ENCODE measurements at places on chromosomes 5 and 9.

DNA sequence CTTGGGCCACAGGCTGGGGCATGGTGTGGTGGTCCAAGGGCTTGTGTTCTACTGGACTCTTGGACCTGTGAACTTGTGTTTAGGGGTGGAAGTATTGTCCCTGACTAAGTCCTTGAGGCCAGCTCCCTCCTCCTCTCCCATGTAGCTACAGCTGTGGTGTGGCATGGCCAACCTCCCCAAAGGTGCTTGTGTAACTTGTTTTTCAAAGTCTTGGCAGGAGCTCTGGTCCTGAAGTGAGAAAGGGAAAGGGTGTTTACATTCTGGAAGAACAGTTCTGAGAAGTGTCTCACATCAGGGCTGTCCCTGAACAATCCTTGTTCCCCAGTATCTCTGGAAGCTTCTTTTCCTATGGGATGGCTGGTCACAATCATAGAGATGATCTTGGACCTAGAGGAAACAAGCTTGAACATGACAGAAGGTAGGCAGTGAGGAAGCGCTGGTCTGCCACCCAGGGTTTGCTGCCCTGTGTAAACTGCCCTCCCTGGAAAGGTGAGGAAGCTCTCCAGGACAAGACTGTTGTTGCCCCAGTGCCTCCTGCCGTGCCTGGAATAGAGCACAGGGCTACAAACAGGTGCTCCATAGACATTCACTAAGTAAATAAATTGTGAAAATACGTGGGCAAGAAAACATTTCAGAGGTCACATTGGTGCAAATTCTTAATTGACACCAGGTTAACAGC is 64.6 kb upstream of the KLF9 start:
- peak; percentile 48 for DNase-seq

DNA sequence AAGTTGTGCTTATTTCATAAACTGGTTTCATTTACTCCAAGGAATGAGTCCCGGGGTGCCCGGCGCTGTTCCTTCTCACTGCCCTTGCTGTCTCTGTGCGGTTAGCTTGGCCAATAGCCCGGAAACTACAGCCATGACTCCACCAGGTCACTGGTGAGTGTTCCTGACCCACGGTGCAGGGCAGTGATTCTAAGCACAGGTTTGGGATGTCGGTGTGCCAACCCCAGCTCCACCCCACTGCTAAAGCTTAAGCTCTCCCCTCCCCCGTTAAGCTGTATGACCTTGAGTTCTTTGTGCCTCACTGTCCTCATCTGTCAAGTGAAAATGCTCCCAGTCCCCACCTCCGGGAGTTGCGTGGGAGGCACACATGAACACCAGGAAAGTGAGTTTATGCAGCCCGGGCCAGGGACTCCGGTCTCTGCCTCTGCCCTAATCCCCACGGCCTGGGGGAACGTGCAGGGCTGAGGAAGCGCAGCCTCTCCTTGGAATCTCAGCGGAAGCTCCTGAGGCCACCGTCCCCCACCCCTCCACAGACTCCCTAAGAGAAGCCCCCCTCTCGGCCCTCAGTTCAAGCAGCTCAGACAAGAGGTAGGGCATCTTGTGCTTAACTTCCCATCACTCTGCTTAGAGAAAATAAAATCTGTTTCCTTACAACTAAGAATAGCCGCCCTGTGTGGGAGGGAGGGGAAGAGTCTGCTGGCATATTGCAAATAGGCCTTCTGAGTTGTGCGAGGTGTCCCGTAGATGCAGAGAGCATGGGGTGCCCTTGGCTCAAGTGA is 92.0 kb upstream of the RAI14 start:
- no peak for DNase-seq

- DNase-seq, result peak; percentile 25
Measured at GRCh38 chr5:90802474-90803317, 244.1 kb downstream of the ADGRV1 start.

- DNase-seq, result no peak
Measured at GRCh38 chr9:108158236-108158995, 668.8 kb upstream of the KLF4 start.

GRCh38 chr5:14342306-14342705 is 199.2 kb downstream of the TRIO start:
- DNase-seq, result peak; percentile 55

GRCh38 chr5:111776913-111777781 is 20.2 kb upstream of the NREP start:
- no peak for DNase-seq

DNA sequence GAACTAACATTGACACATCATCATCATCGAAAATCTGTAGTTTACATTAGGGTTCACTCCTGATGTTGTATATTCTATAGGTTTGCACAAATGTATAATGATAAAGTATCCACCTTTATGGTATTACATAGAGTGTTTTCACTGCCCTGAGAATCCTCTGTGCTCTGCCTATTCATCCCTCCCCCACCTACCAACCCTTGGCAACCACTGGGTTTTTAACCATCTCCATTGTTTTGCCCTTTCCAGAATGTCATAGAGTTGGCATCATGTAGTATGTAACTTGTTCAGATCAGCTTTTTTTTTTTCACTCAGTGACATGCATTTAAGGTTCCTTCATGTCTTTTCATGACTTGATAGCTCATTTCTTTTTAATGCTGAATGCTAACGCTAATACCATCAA is 106.0 kb downstream of the ARHGEF28 start:
- DNase-seq, result no peak

- DNase-seq, result no peak
Measured at GRCh38 chr5:90947667-90948066, 389.1 kb downstream of the ADGRV1 start.

- DNase-seq, result no peak
Measured at GRCh38 chr9:113901221-113901688, 25.1 kb downstream of the ZNF618 start.

- no peak for DNase-seq
Measured at GRCh38 chr5:67221487-67222242, 25.1 kb upstream of the CD180 start.

DNA sequence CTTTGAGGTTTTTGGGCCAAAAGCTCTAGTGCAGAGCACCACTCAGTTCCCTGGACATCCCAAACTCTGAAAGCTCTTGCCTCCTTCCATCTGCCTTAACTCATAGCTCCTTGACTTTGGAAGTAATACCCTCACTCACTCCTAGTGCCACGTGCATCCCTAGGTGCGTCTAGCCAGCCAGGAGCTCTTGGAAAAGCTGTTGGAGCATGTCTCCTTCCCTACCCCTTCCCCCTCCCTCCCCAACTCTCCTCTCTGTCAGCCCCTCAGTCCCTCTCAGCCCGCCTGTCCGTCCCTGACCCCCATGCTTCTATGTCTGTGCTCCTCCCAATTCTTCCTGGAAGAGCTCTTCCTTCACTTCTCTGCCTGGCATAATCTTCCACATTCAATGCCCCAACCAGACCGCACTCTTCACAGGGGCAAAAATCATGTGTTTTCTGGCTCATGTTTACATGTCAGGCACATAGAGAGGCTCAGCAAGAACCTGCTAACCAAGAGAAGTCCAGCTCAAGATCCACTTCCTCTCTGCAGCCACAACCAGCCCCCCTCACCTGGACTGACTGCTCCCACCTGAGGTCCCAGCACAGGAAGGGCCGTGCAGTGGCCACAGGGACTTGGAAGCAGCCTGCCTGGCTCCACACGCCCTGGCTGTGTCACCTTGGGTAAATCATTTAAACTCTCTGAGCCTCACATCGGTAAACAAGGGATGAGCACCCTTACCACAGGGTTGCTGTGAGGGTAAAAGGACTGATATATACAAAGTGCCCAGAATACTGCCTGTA is 58.4 kb downstream of the WHRN start:
- no peak for DNase-seq

GRCh38 chr5:176721509-176721908 is 74.2 kb downstream of the TSPAN17 start:
- no peak for DNase-seq

DNA sequence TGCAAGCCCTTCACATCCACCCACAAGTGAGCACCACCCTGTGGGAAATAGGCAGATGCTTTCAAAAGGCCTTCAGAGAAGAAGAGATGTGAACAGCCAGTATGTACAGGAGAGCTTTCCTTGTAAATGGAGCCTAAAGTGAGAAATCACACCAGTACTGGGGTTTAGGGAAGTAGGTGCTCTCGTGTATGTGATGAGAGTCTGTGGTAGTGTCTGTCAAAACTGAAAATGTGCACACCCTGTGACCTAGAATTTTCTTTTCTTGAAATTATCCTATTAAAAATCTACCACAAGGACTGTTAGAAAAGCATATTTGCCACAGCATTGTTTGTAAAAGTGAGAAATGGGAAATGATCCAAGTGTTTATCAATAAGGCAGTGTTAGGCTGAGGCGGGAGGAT is 16.6 kb downstream of the OTULINL start:
- no peak for DNase-seq

DNA sequence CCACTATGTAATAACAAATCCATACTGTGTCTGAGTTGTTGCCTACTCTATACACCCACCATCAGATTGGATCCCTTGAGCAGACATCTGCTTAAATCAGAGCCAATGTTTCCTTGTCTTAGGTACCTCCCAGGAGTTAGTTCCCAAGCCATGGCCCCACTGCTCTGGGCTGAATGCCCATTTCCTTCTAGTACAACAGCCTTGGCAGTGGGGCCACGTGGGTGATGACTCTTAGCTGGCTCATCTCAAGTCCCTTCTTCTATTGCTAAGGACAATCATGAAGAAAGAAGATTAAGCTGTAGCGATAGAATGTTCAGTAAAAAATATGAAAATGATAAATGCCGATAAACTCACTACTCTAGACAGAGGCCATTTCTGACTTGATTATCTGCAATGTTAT is 16.6 kb downstream of the PTGR1 start:
- peak; percentile 29 for DNase-seq

DNA sequence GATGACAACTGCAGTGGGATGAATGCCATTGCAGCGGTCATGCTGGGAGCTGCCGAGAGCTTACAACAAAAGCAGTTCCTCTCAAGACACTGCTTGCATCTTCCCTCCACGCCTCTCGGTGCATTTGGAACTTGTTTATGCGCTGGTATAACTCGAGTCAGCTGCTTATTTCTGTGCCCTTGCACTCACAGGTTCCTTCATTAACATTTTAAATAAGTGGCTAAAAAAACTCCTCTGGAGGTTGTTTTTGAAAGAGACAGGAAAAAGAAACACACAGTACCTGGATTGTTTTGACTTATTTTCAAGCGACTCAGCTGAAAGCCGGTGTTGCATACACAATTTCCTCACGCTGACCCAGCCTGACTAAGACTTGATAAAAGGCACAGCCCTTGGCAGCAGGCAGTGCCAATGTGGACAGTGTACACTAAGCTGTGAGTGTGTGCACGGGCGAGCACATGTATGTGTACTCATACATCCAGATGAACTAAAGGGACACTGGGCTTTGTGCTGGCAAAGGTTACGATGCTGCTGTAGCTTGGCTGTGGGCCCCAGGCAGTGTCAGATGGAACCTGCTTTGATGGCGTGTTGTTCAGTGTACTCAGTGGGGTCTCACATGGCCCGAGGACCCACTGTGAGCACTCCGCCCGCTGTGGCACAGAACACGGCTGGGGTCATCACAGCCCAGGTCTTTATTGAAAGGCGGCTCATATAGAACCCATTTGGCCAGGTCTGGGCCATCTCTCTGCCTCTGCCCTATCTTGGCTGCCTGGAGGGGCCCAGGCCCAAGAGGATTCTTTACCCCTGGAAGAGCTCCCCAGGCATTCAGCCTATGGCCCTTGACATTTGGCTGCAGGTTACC is 92.3 kb downstream of the ANKRD33B start:
- no peak for DNase-seq

GRCh38 chr5:119862619-119863018 is 233.3 kb downstream of the FAM170A start:
- no peak for DNase-seq

- DNase-seq, result no peak
Measured at GRCh38 chr9:95429948-95430620, 86.7 kb downstream of the PTCH1 start.

DNA sequence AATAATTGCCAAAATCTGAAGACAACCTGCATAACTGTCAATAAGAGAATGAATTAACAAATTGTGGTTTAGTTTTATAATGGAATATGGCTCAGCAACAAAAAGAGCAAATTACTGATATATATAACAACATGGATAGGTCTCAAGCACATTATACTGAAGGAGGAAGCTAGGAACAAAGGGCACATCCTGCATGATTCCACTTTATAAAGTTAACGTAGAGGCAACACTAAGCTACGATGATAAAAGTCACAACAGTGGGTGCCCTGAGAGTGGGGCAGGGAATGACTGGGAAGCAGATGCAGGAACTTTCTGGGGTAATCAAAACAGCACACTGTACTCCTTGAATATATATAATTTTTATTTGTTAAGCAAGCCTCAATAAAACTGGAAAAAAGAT is 165.2 kb downstream of the RMI1 start:
- no peak for DNase-seq

- peak; percentile 53 for DNase-seq
Measured at GRCh38 chr9:117795271-117795670, 91.1 kb downstream of the TLR4 start.

- no peak for DNase-seq
Measured at GRCh38 chr9:19812194-19812593, 23.4 kb upstream of the SLC24A2 start.

DNA sequence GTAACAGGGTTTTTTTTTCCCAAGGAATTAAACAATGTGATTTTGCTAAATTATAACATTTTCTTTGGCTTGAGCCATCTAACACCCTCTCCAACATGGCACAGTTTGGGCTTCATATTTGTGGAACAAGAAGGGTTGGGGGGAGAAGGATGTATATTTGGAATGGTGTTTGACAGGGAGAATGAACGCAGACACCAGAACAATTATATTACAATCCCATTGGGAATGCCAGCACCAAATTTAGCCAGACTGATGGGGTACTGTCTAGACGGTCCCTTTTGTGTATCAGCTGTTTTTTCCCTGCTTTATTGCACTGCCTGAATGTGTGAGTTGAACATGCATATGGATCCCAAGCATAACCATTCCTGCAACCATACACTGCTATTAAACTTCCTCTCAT is 130.9 kb upstream of the TMEM161B start:
- no peak for DNase-seq

Data from EH (cell line).